ENCODE measurements at places on chromosomes 12 and 14.

DNA sequence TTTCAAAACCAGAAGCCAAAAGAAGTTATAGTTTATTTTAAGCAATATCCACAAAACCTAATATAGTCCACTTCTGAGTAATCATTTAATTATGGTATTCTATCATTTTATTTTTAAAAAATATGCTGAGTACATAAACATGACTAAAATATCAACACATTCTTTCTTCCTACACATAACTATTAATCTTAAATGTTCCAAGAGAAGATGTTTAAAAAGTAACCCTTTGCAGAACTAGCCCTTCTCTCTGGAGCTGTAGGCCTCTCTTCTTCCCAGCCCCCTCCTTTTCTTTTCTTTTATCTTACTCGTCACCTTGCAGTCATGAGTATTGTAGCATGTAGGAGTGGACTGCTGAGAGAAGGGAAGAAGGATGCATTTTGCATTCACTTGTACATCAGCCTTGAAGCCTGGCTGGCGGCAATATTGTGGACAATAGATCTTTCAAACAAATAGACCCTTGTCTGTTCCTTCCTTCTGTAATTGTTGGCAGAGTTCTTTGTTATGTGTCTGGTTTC, 941.9 kb downstream of the NRXN3 start:
- DNase-seq: peak; percentile 10

- peak; percentile 67 for DNase-seq
Observed at GRCh38 chr14:20690848-20691640, 2.5 kb downstream of the ANG start.

DNA sequence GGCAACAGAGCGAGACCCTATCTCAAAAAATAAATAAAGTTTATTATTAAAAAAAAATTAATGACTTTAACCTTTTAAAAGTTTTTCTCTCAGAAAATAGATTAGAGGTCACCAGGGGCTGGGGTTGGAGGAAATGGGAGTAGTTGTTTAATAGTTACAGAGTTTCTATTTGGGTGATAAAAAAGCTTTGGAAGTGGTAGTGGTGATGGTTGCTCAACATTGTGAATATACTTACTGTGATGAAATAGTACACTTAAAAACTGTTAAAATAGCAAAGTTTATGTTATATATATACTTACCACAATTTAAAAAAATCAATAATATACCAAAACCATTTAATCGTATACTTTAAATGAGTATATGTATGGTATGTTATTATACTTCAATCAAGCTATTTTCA, 59.6 kb downstream of the ARL6IP4 start:
- DNase-seq: no peak

DNA sequence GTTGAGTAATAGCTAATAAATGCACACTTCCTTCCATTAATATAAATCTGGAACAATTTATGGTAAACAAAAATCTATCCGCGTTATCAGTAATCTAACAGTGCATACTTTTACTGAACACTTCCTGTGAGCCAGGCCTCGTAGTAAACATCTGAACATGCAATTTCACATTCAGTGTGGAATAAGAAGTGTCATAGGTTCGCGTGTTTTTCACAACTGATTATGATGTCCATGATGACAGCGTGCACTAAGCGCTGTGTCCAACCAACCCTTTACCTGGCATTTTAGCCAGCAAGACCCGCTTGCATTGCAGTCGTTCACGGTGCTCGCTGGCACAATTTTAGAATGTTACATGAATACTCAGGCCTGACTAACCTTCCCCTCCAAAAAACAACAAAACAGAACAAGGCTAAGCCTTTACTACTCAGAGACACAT, 2.1 kb downstream of the PNMA1 start:
- DNase-seq: no peak

GRCh38 chr12:104551313-104551931, 94.7 kb downstream of the CHST11 start:
- no peak for DNase-seq

GRCh38 chr12:52832451-52832850, 1.7 kb downstream of the KRT79 start:
- DNase-seq: no peak

DNA sequence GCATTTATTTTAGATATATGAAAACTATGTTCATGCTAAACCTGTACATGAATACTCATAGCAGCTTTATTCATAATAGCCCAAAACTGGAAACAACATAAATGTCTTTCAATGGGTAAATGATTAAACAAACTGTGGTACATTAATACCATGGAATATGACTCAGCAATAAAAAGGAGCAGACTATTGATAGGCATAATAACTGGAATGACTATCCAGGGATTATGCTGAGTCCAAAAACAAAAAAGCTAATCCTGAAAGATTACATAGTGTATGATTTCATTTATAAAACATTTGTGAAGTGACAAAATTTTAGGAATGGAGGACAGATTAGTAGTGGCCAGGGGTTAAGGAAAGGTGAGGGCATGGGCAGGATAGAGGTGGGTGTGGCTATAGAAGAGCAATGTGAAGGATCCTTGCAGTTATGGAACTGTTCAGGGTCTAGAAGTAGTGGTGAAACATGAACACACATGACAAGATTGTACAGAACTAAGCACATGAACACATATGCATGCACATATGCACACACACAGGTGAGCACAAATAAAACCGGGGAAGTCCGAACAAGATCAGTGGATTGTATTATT, 61.1 kb upstream of the CDKN3 start:
- no peak for DNase-seq

GRCh38 chr14:101334656-101335055, 226.6 kb upstream of the DIO3 start:
- DNase-seq: no peak

DNA sequence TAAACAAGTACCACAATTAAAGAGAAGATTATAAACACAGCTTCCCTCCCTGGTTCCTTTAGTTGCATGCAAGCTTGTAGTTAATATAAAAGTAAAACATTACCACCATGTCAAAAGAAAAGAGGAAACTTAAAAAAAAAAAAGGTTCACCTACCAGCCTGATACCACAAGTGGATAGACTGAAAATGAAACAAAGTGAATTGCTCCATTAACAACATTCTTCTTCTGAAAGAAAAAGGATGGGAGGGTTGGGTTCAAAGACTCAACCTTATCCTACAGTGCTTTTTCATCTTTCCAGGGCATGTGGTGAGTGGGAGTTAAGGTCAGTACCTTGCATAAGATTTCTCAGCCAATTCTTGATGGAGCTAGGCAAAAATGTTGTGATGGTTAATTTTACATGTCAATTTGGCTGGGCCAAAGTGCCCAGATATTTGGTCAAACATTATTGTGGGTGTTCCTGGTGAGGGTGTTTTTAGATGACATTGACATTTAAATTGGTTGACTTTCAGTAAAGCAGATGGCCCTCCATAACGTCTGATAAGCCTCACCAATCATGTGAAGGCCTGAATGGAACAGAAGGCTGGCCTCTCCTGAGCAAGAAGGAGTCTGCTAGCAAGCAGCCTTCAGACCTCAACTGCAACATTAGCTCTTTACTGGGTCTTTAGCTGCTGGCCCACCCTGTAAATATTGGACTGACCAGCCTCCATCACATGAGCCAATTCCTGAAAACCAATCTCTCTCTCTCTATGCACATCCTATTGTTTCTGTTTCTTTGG, 28.8 kb downstream of the VCPKMT start:
- DNase-seq: no peak

- peak; percentile 34 for DNase-seq
Observed at GRCh38 chr14:78448164-78449094, 278.3 kb downstream of the NRXN3 start.

DNA sequence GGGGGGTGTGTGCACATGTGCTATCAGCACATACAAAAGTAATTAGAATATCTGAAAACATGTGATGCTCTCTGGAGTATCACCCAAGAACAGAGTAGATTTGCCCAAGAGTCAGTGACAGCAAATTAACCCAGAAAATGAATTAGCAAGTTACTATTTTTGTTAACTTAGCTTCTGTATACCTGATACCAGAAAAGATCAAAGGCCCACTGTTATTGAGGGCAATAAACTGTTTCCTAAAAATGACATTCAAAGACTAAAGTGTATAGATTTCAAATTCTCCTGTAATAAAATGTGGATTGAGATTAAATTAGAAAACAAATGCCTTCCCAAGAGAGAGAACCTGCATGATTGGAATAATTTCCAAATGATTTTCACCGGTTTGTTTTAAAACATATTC, 184.7 kb downstream of the MED13L start:
- DNase-seq: no peak

- DNase-seq: peak; percentile 71
Observed at GRCh38 chr14:52951681-52952554, 1.1 kb upstream of the FERMT2 start.

DNA sequence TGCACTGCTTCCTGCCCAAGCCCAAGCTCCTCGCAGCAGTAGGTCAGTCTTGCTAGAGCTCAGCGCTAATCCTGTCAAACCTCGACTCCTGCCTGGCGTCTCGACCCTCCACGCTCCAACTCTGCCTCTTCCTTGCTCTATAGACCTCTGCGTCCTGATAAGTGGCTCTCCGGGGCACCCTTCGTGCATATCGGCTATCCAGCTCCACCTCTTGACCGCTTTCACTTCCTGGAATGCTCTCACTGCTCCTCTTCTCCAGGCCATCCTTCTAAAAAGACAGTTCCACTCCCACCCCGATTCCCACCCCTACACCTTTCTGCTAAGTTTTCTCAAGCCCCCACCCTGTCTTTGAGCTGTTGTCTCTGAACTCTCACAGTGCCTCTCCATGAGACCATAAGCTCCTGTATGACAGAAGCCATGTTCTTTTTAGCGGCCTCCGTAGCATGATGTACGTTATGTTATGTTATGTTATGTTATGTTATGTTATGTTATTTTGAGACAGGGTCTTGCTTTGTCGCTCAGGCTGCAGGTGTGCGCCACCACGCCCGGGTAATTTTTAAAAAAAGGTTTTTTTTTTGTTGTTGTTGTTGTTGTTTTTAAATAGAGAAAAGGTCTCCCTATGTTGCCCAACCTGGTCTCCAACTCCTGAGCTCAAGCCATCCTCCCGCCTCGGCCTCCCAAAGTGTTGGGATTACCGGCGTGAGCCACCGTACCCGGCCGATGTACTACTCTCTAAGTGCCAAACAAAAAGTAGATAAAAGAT, 601 bp downstream of the COX14 start:
- DNase-seq: no peak

DNA sequence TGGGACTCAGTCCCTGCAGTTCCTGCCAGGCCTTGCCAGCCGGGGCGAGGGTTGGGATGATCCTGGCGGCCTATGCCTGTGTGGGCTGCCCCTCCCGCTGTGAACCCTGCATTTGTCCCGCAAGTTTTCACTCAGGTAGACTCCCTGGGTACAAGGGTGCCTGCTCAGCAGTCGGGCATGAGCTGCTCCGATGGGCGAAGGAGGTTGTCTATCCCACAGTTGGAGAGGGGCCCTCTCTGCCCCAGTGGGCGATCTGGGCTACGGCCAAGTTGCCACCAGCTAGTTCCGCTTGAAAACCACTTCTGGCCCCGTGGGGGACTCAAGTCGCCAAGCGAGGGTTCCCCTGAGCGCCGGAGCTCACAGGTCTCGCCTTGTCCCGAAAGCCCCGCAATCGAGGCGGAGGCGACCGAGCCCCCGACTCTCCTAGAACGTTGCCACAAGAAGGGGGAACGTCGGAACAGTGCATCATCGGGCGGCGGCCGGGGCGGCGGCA, 365 bp upstream of the TPI1 start:
- DNase-seq: no peak

GRCh38 chr12:94930772-94931171, 72.7 kb downstream of the NDUFA12 start:
- no peak for DNase-seq

- DNase-seq: no peak
Observed at GRCh38 chr14:100329233-100330006, 6.3 kb downstream of the SLC25A47 start.

DNA sequence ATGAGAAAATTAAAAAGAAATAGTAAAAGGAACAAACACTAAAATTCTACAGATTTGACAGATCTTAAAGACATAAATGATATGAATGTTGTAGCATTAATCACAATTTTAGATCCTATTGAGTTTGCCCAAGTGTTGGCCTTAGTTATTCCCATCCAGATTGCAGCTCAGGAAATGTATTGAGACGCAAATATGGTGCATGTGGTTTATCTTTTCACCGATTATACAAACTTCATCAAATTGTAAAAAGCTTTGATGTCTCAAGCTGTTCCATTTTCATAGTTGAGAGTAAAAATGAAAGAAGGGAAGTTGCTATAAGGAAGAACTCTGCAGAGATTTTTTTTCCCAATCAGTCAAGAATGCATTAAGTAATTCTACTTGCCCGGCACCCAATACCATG, 328.4 kb downstream of the EGLN3 start:
- no peak for DNase-seq

DNA sequence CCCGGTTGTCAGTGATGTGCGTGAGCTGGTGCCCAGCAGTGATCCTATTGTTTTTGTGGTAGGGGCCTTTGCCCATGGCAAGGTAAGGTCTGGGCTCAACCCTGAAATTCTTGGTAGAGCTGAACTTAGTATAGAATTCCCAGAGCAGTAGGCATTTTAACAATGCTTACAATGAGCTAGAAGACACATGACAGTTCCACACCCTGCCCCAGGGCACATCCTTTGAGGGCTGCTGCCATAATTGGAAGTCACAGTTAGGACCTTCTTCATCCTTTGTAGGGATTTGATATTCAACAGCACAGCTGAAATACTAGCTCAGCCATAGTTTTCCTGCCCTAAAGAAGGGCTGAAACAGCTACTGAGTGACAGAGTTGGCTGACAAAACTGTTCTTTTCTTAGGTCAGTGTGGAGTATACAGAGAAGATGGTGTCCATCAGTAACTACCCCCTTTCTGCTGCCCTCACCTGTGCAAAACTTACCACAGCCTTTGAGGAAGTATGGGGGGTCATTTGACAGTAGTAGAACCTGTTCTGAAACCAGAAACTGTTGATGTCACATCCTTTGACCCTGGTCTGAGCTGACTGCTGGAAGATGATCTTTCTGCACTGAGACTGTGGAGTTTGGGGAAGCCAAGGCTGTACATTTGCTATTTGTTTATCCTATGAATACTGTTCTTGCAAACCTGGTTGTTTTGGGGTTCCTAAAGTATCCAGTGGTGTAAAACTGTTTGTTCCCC, 4.8 kb downstream of the EMG1 start:
- peak; percentile 52 for DNase-seq

- peak; percentile 32 for DNase-seq
Observed at GRCh38 chr12:130764475-130765185, 48.5 kb upstream of the RIMBP2 start.

GRCh38 chr12:90233168-90234100, 524.8 kb upstream of the ATP2B1 start:
- no peak for DNase-seq

- DNase-seq: no peak
Observed at GRCh38 chr12:85580562-85581168, 255.5 kb downstream of the RASSF9 start.

All from foreskin melanocyte (primary cell).